ENCODE measurements at places on chromosomes 4 and X.

- no peak for DNase-seq
Observed at GRCh38 chr4:100062921-100063320, 112.8 kb upstream of the H2AZ1 start.

DNA sequence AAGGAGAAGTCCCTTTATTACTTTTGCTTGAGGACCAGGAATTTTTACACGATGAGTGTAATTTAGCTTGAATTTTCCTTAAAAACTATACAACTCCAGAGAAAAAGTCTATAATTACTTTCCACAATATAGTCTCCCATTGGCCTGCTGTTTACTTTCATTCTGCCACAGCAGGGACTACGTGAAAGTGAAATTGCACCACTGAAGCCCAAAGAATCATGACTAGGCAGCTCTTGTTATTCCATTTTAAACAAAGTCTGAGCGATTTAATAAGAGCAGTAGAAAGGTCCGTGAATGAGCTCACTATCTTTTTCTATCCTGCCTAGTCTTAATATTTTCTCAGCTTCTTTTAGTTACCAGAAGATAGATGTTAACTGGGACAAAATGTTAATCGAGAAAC is 68.6 kb downstream of the ADGRG4 start:
- no peak for DNase-seq

DNA sequence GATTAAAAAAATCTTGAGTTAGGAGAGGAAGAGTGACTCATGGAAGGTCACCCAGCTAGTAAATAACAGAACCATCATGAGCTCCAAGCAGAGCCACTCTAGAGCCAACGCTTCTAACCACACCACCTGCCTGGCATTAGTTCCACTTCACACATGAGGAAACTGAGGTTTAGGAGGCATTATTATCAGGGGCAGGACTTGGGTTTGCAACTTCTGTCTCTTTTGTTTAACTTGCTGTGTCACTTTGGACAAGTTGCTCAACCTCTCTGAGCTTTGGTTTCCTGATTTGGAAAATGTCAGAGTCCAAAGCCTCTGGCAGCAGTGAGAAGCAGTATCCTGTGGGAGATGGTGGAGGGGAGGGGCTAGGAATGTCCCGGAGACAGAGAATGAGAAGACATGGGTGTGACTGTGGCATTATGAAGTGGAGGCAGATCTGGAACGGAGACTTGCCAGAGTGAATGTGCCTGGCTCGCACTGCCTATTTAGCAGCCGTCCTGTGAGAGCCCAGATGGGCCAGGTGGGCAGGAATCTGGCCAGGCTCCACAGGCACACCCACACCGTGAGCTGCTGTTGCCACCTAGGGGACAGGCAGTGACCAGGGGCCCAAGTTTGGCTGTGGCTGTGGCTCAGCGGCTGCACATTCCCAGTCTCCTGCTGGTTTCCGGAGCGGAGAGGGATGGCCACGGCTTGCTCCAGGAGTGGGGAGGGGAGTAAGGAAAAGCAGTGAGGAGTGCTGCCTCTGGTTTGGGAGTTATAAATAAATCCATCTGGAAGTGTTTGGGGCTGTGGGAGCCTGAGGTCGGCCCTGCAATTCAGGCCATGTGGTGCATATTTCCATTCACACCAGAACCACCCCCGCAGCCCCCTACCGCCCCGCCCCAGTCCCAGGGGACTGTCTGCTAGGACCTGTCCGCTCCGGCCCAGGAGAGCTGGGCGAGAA is 93.4 kb downstream of the NHSL2 start:
- no peak for DNase-seq

DNA sequence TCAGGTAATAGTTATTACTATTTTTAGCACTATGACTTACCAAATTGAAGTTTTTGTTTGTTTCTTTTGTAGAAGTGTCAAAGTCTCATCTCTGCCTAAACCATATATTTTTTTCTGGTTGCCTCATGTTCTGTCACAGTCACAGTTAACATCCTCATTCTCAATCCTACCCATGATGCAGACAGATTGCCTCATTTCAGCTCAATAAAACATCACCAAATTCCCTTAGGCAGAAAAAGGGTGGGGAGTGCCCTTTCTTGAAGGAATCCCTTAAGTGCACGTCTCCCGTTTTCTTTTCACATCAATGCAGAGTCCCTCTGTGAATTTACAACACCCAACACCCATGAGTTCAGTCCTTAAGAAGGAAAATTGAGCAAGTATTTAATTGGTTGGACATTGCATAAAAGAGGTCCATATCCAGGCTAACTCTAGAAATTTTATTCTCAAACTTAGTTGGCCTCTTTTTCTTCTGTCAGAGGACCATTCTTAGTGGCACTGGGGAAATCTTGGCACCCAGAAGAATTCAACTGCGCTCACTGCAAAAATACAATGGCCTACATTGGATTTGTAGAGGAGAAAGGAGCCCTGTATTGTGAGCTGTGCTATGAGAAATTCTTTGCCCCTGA is 103.7 kb upstream of the BMPR1B start:
- no peak for DNase-seq

DNA sequence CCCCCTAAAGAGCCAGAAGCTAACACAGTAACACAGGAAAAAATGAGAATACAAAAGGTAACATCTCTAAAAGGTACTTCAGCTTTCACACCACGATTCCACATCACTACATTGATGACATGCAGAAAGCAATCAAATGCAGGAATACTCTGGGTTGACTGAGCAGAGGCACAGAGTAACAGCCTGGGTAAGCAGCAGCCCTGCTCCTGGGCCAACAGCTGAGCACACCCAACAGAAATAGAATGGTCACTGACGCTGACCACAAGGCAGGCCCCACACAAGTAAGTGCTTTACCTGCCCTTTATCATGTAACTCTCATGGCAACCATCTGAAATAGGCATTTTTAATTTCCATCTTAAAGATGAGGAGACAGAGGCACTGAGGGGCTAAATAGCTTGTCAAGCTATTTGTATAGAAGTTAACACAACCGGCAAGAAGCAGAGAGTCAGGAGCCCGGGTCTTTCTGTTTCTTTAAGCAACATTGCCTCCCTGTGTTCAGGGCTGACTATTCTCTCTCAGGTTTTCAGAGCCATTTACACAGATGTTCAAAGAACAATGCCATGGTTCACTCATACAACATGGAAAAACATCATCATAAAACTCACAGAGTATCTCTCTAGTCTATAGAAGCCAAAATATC is 168.9 kb downstream of the ZNF674 start:
- DNase-seq = no peak

DNA sequence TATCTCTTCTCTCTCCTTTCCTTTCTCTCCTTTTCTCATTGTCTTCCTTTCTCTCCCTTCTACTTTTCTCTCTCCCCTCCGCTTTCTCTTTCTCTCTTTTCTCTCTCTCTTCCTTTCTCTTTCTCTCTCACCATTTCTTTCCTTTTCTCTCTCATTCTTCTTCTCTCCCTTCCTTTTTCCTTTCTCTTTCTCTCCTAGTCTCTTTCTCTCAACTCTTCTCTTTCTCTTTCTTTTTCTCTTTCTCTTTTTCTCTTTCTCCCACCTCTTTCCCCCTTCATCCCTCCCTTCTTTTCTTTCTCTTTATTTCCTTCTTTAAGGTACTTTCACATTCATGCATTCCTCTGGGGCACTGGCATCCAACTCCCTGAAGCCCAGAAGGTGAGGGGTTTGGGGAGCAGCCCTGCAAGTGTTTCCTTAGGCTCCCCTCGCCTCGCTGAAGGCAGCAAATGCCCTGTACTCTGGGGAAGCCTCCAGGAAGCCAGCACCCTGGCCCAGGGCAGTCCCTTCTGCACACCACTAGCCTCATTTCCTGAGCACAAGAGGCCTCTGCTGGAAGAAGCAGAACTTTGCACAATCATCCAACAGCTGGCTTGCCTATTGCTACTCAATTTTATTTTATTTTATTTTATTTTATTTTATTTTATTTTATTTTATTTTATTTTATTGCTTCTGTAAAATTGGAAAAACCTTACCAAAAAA is 124.2 kb downstream of the NFKB1 start:
- DNase-seq = no peak

- no peak for DNase-seq
Observed at GRCh38 chrX:107683124-107683895, 55.0 kb downstream of the PRPS1 start.

- DNase-seq = no peak
Observed at GRCh38 chr4:102620697-102621497, 119.7 kb downstream of the NFKB1 start.

GRCh38 chrX:124557976-124558375 is 211.6 kb downstream of the SH2D1A start:
- no peak for DNase-seq

DNA sequence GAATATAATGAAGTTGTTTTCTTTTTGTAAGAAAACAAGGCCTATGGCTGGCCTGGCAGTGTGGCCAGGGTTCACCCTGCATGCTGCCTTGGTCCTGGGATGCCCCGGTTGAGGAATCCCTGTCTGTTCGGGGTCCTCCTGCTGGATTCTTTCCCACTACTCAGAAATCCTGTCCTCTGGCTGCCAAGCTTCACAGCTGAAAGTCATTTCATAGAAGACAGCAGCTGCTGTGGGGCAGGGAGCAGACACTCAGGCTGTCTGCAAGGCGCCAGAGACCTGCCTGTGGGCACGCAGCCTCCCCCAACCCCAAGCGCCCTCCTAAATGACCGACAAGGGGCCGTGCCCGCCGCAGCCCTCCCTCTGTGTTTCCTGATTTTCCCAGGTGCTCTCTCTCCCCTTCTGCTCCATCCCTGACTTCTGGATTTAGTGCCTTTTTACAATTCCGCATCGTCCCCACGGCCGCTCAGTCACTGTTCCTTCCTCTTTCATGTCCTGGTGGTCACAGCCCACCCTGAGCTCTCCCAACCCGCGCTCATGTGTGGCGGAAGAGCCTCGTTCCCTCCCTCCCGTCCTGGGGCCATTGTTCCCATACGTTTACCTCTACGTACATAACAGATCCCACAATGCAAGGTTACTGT is 27.5 kb downstream of the ZFYVE28 start:
- no peak for DNase-seq

DNA sequence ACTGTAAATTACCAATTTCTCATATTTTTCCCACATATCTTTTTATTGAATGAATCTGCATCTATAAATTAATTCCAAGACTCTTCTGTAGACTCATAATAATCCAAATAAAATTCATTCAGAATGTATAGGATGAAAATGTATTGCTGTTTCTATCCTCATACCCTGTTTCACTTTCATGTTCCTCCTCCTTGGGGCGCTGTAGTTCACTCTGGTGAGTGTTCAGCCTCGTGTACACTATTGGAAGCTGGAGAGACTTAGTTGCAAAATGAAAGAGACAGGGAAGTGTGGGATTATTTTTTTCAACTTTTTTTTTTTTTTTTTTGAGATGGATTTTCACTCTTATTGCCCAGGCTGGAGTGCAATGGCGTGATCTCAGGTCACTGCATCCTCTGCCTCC is 296.1 kb downstream of the TLL1 start:
- no peak for DNase-seq

GRCh38 chr4:113434247-113434587 is 327.3 kb downstream of the CAMK2D start:
- DNase-seq = no peak

- no peak for DNase-seq
Observed at GRCh38 chr4:148445071-148445859, 3.1 kb upstream of the NR3C2 start.

DNA sequence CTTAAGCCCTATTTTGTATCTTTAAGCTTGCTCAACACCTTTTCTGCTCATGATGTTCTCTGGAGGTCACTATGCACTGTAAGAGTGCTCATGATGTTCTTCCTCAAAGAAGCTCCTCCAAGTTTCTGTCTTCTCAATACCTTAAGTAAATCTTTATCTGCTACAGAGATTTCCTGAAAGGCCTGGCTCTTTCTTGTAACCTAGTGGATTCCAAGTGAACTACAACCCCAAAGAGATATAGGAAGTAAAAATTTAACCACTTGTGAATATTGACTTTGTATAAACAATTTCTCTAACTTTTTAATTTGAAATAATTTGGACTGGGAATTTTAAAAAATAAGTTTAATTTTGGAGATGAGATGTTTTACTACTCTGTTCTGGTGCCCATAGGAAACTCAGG is 39.3 kb upstream of the XK start:
- DNase-seq = no peak

- DNase-seq = no peak
Observed at GRCh38 chr4:188858696-188859095, 719.5 kb downstream of the TRIML1 start.

GRCh38 chrX:69139516-69139915 is 25.7 kb downstream of the PJA1 start:
- DNase-seq = no peak

GRCh38 chrX:138886769-138887168 is 175.3 kb upstream of the FGF13 start:
- DNase-seq = no peak

DNA sequence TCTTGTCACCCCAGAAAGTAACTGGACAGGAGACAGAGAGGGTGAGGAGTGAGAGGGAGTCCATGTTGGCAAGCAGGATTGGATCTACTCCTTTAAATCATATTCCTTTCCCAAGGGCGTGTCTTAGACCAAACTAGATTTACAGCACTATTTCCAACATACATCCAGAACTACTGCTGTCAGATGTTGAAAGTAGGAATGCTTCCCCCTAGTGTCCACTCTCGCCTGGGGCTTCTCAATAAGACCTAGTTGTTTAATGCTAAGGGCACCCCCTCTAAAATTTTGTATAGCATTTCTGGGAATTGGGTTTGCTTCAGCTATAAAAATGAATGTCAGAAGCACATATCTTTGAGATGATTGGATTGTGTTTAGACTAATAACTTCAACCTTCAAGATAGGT is 13.3 kb downstream of the OFD1 start:
- DNase-seq = peak; percentile 13

GRCh38 chr4:159071969-159072765 is 30.7 kb upstream of the RAPGEF2 start:
- no peak for DNase-seq

- DNase-seq = peak; percentile 6
Observed at GRCh38 chrX:53831662-53832635, 145.4 kb upstream of the HUWE1 start.

- DNase-seq = no peak
Observed at GRCh38 chr4:7607156-7607910, 172.6 kb upstream of the PSAPL1 start.

- no peak for DNase-seq
Observed at GRCh38 chr4:71300964-71301363, 37.9 kb upstream of the SLC4A4 start.

- DNase-seq = no peak
Observed at GRCh38 chrX:9318766-9319165, 146.1 kb upstream of the TBL1X start.

DNA sequence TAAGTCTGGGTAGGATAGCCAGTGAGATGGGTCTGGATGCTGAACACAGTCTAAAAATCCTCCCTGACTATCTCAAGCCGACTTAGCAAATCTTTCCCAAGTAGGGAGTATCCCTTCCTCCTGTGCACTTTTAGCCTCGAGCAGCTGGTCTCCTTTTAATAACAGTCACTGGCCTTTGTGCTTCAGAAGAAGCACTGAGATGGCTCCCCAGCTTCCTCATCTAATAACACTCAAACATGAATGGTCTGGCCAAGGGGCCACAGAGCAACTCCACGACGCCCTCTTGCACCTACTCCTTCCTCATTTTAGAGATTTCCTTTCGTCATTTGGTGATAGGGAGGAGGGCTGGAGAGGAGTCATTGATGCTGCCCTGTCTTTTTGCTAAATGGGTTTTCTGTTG is 78.8 kb upstream of the TMEM150C start:
- no peak for DNase-seq

GRCh38 chr4:152032722-152033131 is 271.9 kb upstream of the GATB start:
- no peak for DNase-seq

Data from NCI-H524 treated with DMSO at 0.1 percent for 48 hours (cell line).